ENCODE measurements at places on chromosomes 11 and 22. TPM values are rescaled to one million over a fixed set of nuclear protein-coding genes. Genes with fewer than 3 reads are reported as not detected.

CLTCL1 gene
- total RNA-seq, result 3.5 TPM

CTSW gene
- 1.2 TPM for total RNA-seq

UBQLNL gene
- total RNA-seq, result not detected

OR8H2 gene
- total RNA-seq, result not detected

SESN3 gene
- 21.2 TPM for total RNA-seq

PHOX2A gene
- 0.27 TPM for total RNA-seq

SMTNL1 gene
- total RNA-seq, result not detected

SERPING1 gene
- 57.5 TPM for total RNA-seq

KDM4E gene
- not detected for total RNA-seq

ST14 gene
- total RNA-seq, result 604 TPM

SMIM35 gene
- not detected for total RNA-seq

FAU gene
- 752 TPM for total RNA-seq

DRD4 gene
- 0.69 TPM for total RNA-seq

MN1 gene
- total RNA-seq, result 0.67 TPM

TRIM44 gene
- 47.0 TPM for total RNA-seq

BEST1 gene
- total RNA-seq, result 0.77 TPM

OR10A3 gene
- total RNA-seq, result not detected

CTSF gene
- total RNA-seq, result 3.1 TPM

CARD10 gene
- total RNA-seq, result 59.3 TPM

RASSF7 gene
- 139 TPM for total RNA-seq

NELL1 gene
- not detected for total RNA-seq

APOC3 gene
- total RNA-seq, result not detected

GRM5 gene
- not detected for total RNA-seq

MMP3 gene
- 1.6 TPM for total RNA-seq

LMO2 gene
- total RNA-seq, result 7.2 TPM

ZNF70 gene
- 3.5 TPM for total RNA-seq

TEX54 gene
- total RNA-seq, result not detected

UPK3A gene
- total RNA-seq, result 3.6 TPM

SOX6 gene
- 2.1 TPM for total RNA-seq

B4GALNT4 gene
- 2.0 TPM for total RNA-seq

MS4A3 gene
- not detected for total RNA-seq

SLC22A9 gene
- total RNA-seq, result not detected

RIMBP3C gene
- 0.07 TPM for total RNA-seq

BATF2 gene
- total RNA-seq, result 14.1 TPM

BDNF gene
- 0.40 TPM for total RNA-seq

OR52L1 gene
- total RNA-seq, result not detected

NDUFA6 gene
- 154 TPM for total RNA-seq

CLMP gene
- total RNA-seq, result 3.3 TPM

E2F8 gene
- 26.8 TPM for total RNA-seq

FGF19 gene
- not detected for total RNA-seq

CBLIF gene
- total RNA-seq, result not detected

SCN4B gene
- 1.5 TPM for total RNA-seq

FOLR3 gene
- not detected for total RNA-seq

GSC2 gene
- not detected for total RNA-seq

MAP6 gene
- total RNA-seq, result 0.79 TPM

ANO1 gene
- total RNA-seq, result 16.4 TPM

KRTAP5-10 gene
- 0.37 TPM for total RNA-seq

NCAPH2 gene
- 27.4 TPM for total RNA-seq

ETS1 gene
- total RNA-seq, result 19.3 TPM

SLC22A12 gene
- not detected for total RNA-seq

KLHL35 gene
- 0.67 TPM for total RNA-seq

NAV2 gene
- total RNA-seq, result 45.3 TPM

SYT13 gene
- 31.5 TPM for total RNA-seq

APIP gene
- 60.7 TPM for total RNA-seq

SYNGR1 gene
- total RNA-seq, result 4.3 TPM

TMPRSS13 gene
- total RNA-seq, result 1.6 TPM

TCN1 gene
- not detected for total RNA-seq

HTR3A gene
- not detected for total RNA-seq

MFRP gene
- total RNA-seq, result not detected
